ENCODE measurements at places on chromosomes 1 and 21.

- no peak for DNase-seq
These were observed 5.5 kb upstream of the KLF17 start for GRCh38 chr1:44113095-44113609.

DNA sequence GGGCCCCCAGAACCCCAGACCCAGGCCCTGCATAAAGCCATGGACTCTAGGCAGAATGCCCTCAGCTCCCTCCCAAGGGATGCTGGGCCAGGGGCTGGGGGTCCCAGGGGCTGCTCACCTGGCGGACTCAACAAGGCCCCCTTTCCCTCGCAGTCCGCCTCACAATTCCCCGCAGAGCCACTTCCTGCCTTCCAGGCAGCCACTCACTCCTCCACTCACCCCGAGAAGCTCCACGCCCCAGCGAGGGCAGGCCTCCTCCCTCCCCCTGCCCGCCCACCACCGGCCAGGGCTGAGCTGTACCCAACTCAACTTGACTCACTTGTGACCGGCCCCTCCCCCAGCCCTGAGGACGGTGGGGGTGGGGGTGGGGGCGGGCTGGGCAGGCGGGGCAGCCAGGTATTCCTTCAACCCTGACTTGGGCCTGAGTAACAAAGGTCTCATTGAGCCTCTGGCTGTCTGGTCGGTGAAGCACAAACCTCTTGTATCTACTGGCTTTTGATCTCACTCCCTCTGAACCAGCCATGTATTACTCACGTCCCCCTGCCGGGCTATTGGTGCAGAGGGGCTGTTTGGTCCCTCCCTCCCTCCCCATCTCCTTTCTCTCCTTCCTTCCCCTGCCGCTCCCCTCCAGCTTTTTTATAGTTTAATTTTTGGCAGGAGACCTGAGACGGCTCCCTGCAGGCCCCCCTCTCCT lies 5.9 kb downstream of the BLACAT1 start:
- no peak for DNase-seq

DNA sequence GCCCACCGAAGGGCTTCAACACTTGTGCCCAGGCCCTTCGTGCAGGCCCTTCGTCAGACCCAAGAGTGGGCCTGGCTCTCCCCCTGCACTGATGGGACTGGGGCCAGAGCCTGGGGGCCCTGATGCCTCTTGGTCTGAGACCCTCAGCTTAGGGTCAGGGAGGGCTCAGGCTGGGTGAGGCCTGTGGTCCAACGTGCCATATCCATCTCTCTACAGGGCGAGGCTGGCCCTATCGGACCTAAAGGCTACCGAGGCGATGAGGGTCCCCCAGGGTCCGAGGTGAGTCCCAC lies 15.6 kb downstream of the COL6A1 start:
- DNase-seq = no peak

GRCh38 chr1:204588826-204589225 lies 72.6 kb downstream of the MDM4 start:
- DNase-seq = no peak

DNA sequence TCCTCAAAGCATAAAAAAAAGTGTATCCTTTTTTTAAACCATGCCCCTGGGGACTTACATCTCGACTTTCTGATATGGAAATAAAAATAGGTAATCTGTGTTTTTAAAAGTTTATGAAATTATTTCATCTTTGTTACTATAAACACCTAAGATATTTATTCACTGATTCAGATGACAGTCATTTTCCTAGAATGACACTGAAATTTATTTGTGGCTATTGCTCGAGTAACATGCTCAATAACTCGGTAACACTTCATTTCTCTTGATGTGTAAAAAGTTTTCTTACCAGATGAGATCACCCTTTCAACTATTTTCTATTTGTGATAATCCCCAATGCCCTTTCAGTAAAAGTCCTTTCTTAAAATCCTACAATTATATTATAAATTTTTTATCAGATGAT lies 495.8 kb downstream of the TTLL7 start:
- DNase-seq = no peak

DNA sequence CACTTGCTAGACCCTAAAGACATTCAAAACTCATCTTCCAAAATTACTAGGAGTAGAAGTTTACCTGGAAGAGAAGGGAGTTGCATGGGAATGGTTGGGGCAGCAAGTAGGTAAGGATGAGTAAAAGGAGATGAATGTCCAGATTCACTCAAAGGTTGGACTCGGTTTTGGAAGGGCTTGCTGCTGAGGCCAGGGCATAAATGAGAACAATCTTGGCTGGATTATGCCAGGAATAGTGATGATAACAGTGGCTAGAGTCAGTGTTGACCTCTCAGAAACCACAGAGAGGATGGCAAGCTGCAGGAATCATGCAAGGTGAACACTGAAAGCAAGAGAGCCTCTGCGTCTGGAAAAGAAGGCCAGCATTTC lies 43.4 kb downstream of the C8A start:
- no peak for DNase-seq

- DNase-seq = no peak
These were observed 75.7 kb upstream of the KIF26B start for GRCh38 chr1:245079021-245079609.

- no peak for DNase-seq
These were observed 216.3 kb downstream of the SIPA1L2 start for GRCh38 chr1:232413674-232414073.
